ENCODE measurements at places on chromosomes 2 and 18. TPM values are rescaled to one million over a fixed set of nuclear protein-coding genes. Genes with fewer than 3 reads are reported as not detected.

DNA sequence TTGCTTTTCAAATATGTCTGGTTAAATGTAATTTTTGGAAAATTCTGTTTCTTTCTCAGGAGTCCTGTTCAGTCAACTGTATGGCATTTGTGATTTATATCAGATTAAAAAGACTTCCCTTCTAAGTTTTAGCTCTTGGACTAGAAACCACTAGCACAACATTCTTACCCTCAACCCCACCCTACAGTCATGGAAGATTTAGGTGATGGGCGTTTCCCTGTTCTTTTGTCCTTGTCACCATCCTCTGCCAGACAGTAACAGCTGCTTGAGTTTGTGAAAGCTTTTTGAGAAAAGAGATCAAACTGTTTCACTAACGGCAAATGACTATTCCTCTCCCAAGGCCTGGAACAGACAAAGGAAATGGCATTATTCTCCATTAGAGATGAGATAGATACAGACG, 31.8 kb downstream of the SERPINB5 start:
- DNase-seq, result no peak

DNA sequence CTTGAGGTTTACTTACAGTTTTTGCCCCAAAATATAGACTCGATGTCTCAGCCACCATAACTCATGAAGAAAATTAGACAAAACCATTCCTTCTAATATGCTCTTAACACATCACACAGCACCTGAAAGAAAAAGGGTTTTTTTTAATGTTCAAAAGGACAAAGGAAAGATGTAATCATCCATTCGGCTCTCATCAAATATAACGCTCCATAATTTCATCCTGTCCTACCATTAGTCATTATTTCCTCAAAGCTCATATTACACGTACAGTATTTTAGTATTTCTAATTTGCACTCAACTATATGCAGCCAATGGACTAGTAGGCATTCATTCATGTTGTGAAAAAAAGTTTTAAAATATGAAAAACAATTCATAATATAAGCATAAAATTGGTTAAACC, 24.8 kb downstream of the ESCO1 start:
- DNase-seq, result no peak

KIAA2012 gene
- total RNA-seq, result not detected

DNA sequence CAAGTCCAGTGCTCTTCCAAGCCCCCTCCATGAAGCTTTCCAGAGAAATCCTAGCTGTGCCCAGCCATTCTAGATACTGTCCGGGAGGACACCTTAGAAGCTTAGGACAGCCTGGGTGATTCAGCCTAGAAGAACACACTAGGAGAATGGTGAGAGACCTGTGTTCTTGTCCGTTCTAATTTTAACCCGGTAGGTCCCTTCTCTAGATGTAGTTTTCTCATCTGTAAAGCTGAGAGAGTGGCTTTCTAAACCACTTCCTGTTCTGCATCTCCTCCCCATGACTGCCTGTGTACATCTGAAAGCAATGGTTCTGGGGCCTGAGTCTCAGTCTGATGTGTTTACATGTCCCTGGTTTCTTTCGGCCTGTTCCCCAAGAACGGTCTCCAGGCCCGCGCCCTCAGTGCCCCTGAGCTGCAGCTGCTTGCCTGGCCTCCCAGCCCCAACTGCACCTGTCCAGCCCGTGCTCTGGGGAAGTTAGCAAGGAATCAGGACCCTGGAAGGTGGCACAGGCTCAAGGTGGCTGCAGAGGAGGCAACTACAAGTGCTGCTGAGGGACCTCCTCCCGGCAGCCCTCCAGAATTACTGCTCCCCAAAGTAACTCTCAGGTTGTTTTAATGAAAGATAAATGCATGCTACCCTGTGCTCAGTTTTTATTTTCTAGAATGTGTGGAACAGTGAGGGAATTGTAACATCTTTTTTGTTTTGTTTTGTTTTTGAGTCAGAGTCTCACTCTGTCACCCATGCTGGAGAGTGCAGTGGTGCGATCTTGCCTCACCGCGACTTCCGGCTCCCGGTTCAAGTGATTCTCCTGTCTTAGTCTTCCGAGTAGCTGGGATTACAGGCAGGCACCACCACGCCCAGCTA, 105.9 kb downstream of the LBH start:
- DNase-seq, result no peak

DNA sequence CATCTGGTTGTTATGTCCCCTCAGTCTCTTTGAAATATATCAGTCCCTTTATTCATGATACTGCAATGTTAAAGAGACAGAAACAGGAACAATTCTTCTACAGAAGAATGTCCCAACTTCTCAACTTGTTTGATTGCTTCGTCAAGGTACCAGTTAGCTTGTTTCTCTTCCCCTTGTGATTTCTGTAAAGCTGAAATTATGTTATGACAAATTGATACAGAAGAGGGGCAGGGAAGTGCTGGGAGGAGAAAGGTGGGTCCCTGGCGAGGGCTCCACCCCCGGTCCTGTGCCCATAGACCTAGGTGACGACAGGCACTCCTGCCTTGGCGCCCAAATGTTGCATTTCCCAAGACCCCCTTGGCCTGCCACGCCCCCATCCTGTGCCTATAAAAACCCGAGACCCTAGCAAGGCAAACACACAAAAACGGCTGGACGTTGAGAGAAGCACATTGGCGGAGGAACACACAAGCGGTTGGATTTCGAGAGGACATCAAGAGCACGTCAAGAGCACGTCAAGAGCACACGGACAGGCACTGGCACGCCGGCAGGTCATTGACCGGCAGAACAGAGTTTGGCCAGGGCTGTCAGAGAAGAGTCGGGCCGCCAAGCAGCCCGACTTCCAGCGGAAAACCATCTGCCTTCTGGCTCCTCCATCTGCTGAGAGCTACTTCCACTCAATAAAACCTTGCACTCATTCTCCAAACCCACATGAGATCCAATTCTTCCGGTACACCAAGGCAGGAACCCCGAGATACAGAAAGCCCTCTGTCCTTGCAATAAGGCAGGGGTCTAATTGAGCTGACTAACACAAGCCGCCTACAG, 11.5 kb upstream of the RTN4 start:
- no peak for DNase-seq

All from ureter (tissue), 1 donor.